ENCODE measurements at places on chromosomes 11 and 22.

- no peak for DNase-seq
Observed at GRCh38 chr11:132032555-132032954, 662.1 kb downstream of the NTM start.

DNA sequence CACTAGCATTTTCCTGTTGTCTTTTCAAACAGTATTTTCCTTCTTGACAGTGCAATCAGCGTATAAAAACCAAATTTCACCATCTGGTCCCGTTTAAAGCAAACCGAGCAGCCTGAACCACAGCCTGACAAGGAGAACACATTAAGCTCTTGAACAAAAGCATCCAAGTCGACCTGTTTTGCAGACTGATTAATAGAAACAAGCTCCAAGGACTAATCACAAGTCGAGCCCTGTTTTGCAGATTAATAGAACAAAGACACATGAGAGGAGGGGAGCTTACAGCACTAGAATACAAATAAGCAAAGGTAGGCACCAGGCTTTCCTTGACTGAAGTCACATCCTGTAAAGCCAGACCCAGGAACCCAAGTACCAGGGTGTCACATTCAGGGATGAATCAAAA, 104.8 kb downstream of the MPPED2 start:
- DNase-seq, result no peak

DNA sequence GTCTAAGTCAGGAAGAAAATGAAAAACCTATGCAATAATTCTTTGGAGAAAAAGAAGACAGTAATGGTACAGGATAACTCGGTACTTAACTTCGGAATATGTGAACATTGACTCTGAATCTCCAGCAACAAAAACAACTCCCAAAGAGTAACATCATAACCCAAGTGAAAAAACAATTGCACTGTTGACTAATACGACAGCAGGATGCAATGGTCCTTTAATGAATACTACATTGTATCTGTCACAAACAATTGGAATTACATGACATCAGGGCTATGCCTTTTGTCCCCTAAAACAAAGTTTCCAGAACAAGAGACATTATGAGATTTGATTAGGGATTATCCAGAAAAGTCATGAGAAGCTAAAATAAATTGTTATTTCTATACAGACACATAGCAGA, 1065.9 kb downstream of the LRRC4C start:
- no peak for DNase-seq

- DNase-seq, result no peak
Observed at GRCh38 chr11:19079643-19080440, 19.3 kb upstream of the MRGPRX2 start.

GRCh38 chr11:102323542-102324251, 6.4 kb downstream of the BIRC3 start:
- no peak for DNase-seq

GRCh38 chr22:49514641-49515040, 313.0 kb downstream of the BRD1 start:
- no peak for DNase-seq

- no peak for DNase-seq
Observed at GRCh38 chr11:93287434-93287833, 43.1 kb upstream of the DEUP1 start.

GRCh38 chr11:133409799-133410198, 122.5 kb downstream of the OPCML start:
- DNase-seq, result no peak

DNA sequence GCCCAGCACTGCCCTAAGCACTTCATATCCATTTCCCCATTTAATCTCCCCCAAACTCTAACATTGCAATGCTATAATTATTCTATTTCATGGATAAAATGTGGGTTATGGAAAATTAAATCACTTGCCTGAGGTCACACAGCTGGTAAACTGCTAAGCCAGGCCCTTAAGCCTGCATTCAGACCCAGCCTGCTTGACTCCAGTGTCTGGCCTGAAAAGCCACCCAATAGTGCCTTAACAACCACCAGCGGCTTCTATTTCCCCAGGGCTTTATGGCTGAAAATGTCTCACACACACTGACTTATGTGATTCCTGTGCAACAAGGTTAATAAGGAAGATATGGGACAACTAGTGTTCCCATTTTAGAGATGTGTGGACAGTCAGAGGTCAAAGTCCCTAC, 178.5 kb upstream of the SNX19 start:
- no peak for DNase-seq

DNA sequence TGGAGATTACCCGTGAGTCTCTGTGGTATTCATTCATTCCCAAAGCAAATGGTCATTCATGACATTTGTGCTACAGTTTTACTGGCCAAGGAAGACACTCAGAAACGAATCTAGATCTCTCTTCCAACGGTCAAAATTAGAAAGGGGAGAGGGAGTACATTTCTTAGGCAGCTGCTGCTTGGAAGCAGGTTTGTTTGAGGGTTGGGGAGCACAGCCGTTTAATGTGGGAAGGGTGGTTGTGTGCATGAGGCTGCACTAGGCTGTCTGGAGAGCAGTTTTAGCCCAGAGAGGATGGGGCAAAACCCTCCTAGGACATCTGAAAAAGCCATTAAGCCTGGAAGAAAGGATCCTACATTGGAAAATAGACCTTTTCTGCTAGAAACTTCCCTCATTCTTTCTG, 29.7 kb upstream of the TIMP3 start:
- DNase-seq, result no peak

DNA sequence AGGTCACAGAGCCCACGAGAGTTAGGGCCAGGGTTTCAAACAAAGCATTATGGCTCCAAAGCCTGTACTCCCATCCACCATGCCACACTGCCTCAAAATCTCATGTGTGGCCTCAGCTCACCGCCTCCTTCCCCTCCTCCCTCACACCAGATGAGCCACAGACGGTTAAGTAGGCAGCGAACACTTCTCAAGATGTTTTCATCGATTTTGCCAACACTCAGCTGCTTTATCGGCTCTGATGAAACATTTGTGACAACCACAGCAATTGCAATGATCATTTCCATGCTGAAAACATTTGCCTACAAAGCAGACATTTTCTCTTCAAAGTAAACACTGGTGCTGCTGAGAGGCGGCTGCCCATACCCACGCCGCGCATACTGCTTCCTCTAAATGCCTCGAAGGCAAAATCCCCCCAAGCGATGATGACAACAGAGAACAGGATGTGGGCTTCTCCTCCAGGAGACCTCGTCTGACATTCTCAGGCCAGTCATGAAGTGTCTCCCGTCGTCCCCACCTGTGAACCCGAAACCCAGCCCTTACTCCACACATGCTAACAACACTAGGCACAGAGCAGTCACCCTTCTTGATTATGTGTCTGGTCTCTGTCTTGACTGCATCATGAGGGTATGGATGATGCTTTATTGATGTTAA, 599.2 kb downstream of the SOX6 start:
- DNase-seq, result no peak

DNA sequence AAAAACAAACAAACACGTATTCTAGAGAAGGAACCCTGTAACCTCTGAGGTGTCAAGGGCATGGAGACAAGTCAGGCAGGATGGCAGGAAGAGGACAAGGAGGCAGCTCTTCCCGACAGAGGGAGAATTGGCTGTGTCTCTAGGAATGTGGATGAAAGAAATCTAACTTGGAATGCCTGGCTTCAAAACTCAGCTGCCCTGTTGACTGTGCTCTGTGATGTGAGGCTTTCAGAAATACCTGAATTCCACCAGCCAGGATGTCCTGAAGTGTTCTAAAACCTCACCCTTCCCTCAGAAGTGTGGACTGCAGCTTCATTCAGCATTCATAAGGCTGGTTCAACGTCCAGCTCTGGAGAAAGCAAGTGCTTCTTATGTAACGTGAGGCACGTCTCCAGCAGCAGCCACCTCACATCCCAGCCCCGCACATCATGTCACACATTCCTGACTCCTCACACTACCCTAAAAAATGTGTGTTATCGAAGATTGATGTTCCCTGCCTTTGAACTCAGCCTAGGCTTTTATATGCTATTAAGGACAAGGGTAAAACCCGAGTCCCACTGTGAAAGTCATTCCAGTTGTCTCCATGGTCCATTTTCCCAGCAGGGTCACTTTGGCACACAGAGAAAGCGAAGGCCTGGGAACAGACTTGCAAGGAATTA, 398.9 kb downstream of the ETS1 start:
- no peak for DNase-seq

DNA sequence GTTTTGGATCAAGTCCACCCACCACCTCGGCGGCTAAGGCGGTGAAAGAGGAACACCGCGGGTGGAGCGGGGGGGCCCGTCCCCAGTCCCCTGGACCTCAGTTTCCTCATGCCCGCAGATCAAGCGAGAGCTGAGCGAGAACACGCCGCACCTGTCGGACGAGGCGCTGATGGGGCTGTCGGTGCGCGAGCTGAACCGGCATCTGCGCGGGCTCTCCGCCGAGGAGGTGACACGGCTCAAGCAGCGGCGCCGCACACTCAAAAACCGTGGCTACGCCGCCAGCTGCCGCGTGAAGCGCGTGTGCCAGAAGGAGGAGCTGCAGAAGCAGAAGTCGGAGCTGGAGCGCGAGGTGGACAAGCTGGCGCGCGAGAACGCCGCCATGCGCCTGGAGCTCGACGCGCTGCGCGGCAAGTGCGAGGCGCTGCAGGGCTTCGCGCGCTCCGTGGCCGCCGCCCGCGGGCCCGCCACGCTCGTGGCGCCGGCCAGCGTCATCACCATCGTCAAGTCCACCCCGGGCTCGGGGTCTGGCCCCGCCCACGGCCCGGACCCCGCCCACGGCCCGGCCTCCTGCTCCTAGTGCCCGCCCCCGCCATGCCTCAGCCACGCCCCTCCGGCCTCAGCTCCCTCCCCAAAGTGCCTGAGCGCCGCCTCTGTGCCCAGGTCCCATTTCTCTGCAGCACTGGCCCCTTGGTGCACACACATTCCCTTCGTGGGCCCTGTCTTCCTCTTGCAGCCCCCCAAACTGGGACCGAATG, 12.7 kb downstream of the MAFF start:
- no peak for DNase-seq

DNA sequence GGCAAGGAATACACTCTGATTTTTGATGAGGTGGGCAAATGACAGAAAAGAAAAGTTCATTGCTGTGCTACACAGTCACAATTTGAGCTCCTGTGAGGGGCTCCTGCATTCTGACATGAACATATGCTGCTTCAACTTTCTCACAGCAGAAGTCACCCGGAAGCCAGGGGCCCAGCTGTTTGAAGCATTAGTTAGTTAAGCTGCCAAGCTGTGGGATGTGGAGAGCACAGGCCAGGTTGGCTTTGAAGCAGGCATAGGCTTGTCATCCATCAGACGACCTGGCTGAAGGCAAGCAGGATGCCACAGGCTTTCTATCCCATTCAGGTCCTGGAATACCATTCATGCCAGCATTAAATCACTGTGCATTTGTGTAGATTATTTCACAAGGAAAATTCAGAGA, 63.1 kb downstream of the MTNR1B start:
- DNase-seq, result no peak

GRCh38 chr11:2366276-2366675, 10.8 kb upstream of the CD81 start:
- DNase-seq, result no peak

- DNase-seq, result no peak
Observed at GRCh38 chr11:117175781-117176180, 2.8 kb upstream of the SIDT2 start.

DNA sequence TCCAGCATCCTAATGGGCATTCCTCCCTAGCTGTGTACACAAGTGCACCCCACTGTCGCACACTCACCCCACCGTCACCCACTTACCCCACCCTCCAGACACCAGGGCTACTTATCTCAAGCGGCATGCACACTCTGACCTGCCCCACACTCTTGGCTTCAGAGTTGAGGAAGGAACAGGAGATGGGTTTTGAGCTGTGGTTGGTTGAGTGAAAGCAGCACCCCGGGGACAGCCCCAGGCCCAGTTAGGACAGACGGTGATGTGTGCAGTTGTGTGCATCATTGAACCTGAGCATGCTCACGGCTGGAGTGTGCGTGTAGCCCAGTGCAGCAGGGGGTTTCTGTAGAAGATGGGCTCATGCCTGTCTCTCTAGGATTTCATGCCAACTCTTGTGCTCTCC, 32.5 kb downstream of the AHNAK start:
- DNase-seq, result no peak

- DNase-seq, result no peak
Observed at GRCh38 chr11:33449798-33450197, 192.6 kb downstream of the HIPK3 start.

DNA sequence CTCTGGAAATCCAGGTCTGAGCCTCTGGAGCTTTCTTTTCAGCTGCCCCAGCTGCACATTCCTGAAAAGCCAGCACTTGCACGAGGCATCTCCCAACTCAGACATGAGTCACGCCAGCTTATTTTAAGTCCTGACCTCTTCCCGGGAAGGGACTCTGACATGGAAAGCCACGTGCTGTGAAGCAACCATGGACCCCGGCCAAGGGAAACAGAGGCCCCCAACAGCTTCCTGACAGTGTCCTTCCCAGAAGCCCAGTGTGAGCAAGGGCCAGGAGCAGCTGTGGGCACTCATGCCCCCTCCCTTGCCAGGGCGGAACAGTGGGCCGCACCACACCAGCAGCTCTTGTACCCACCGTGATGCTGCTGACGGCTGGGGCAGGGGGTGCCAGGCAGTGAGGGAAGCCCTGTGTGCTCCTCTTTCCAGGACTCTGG, 118.8 kb upstream of the CADM1 start:
- no peak for DNase-seq

- no peak for DNase-seq
Observed at GRCh38 chr11:116647305-116648080, 125.3 kb downstream of the BUD13 start.

GRCh38 chr11:88277349-88277915, 60.1 kb downstream of the CTSC start:
- no peak for DNase-seq

DNA sequence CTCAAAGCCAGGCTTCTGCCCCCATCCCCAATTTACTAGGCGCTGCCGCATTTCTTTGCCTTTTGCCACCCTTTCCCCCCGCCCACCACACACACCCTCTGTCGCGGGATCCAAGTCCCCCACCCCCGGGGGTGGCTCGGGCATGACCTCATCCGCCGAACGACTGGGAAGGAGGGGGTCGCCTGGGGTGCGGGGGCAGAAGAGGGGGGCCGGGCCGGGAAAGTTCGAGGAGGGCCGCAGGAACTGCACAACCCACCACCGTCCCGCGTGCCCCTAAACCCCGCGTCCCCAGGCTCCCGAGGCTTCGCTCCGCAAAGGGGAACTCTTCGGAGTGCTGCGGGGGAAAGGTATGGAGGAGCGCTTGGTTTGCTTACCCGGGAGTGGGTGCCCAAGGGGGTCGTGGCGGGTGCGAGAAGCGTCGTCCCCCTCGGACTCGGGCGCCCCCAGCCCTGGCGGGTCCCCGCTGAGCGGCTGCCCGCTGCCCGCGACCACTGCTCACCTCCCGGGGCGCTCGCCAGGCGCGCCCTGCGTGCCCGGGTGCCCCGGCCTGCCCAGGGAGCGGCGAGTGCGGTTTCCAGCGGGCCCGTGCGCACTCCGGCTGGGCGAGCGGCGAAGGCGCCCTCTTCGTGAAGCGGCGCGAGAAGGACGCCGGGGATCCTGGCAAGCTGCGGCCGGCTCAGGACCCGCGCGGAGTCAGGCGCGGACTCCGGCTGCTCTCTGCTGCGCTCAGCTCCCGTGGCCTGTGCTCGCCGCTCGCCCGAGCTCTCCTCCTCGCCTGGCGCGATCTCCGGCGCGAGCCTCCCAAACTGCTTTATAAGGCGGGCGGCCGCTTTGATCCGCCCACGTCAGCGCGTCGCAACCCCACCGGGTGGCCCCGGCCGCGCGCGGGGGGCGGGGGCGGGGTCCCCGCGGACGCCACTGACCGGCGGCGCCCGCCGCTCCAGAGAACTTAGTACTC, 4.0 kb upstream of the WNT11 start:
- no peak for DNase-seq
